ENCODE measurements at places on chromosomes 7 and 10.

DNA sequence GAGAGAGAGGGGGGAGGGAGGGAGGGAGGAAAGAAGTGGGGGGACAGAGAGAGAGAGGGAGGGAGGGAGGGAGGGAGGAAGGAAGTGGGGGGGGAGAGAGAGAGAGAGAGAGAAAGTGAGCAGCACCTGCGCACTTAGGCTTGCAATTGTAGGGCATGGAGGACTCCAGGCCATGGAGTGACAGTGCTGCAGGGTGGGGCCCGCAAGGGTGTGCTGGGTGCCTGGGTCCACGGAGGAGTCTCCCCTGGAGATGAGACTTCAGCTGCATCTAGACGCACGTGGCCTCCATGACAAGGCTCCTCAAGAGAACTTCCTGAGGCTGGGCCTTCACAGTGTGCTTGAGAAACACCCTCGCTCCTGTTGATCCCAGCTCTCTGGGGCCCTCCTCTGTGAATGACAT, 44.5 kb downstream of the CLRN3 start:
- no peak for DNase-seq

DNA sequence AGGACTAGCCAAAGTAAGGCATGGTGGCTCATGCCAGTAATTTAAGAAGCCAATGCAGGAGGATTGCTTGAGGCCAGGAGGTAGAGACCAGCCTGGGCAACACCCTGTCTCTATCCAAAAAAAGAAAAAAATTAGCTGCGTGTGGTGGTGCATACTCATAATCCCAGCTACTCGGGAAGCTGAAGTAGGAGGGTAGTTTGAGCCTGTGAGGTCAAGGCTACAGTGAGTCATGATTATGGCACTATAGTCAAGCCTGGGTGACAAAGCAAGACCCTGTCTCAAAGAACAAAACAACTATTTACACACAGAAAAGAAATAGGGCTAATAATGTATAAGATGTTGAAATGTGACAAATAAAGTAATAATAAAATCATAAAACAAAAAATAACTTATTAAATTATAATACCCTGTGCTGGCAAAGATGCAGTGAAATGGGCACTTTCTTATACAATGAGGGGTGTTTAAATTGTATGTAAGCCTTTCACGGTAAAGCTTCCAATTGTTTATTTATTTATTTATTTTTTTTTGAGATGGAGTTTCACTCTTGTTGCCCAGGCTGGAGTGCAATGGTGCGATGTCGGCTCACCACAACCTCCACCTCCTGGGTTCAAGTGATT, 175.2 kb downstream of the TPST1 start:
- DNase-seq = no peak

DNA sequence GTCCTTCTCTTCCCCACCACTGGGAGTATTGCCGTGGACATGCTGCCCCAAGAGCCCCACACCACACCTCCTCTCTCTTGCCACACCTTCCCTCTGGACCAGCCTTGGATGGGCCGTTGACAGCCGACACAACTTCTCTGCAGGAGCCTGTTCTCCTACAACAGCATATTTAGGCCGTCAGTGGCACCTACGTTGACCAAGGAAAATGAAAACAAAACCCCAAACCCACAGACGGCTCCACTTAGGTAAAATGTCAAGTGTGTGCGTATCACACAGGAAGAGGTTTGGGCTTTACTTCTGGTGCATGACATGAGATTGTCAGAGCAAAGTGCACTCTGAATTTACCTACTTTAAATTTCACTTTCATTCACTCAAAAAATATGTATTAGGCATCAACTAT, 246.6 kb downstream of the ZMYND11 start:
- DNase-seq = no peak

DNA sequence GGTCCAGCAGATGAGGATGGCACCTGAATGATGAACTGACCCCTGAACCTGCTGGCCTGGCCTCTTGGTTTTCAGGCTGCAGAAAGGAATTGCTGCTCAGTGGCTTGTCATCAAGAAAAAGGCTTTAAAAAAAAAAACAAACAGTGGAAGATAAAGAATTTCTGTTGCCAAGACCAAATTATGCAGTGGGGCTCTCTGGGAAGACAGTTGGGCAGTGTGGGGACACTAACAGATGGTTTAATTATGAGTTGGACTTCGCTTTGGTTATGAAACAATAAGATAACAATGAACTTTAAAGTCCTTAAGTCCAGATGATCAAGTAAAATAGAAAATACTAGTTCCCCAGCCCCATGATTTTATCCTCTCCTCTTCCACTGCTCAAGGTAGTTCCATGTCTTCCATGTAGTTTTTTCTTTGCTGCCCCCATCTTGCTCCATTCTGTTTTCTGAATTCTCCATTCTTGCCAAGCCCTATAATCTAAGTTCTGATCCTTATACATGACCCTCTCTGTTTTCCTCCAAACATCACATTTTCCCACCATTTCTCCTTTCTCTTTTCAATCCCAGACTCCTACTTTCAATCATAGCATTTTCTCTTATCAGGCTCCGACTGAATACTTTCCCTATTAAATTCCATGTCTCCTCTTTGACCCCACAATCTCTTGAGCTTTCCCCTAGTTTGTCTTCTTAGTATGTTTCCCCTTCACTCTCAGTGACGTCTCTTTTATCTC, 52.6 kb downstream of the ANK3 start:
- no peak for DNase-seq

- no peak for DNase-seq
Observed at GRCh38 chr10:91006752-91007346, 86.0 kb upstream of the ANKRD1 start.

DNA sequence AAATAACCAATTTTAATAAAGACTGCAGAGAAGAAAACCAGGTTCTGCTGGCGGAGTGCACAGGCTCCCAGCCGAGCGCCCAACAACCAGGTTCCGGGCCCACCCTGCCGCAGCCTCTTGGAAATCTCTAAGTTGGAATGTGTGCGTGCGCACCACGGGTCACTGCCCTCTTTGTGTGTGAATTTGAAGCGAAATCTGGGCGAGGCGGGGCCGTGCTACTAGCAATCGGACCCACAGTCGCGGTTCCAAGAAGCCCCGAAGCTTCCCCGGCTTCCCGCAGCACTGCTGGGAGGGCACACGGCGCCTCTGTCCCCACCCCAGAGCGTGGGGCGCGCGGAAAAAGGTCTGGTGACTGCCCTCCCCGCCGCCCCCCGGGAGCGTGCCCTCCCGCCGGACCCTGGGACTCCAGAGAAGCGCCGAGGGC, 666 bp upstream of the MAP3K8 start:
- peak; percentile 89 for DNase-seq

DNA sequence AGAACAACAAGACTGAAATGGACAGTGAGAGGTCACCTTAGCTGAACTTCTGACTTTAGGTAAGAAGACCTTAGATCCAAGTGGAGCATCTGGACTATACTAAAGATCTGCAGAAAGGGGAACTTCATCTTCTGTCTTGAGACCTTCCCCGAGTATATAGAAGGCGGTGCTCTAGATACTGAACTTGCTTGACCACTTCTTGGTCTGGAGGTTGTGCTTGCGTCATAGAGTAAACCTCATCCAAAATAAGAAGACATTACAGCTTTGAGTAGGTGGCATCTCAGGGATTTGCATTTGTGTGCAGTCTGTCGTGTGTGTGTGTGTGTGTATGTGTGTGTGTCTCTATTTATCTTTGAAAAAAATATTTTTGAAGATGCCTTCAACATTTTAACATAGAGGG, 157.5 kb downstream of the CHN2 start:
- no peak for DNase-seq

GRCh38 chr10:8463853-8464252, 409.4 kb downstream of the GATA3 start:
- no peak for DNase-seq

DNA sequence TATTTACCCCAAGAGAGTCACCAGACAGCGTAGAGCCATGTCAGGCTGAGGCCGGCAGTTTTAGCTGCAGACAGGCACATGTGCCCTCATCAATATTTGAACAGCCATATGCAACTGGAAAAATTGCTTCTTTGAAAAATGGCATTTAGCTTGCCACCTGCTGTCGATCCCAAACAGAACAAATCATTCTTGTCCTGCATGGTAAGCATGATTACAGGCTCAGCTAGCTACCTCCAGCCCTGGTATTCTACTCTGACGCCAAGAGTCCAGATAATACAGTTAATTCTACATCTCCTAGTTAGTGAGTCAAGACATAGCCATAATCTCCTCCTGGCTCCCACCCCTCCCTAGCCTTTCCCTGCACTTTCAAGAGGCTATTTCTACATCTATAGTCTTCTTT, 7.7 kb downstream of the CREB3L2 start:
- DNase-seq = no peak

DNA sequence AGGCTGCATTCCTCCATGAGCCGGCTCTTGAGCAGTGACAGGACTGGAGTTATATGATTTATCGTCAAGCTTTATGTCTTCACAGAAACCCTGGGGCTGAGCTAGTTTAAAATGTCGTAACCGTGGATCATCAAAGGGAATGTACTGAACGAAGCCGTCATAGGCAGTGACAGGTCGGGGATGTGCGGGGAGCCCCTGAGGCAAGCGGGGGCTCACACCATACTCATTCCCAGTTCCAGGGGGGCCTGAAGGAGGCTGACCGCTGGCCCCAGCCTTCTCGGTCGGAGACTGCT, 30.7 kb downstream of the JCAD start:
- DNase-seq = no peak

- no peak for DNase-seq
Observed at GRCh38 chr10:75094465-75094864, 17.0 kb upstream of the SAMD8 start.

DNA sequence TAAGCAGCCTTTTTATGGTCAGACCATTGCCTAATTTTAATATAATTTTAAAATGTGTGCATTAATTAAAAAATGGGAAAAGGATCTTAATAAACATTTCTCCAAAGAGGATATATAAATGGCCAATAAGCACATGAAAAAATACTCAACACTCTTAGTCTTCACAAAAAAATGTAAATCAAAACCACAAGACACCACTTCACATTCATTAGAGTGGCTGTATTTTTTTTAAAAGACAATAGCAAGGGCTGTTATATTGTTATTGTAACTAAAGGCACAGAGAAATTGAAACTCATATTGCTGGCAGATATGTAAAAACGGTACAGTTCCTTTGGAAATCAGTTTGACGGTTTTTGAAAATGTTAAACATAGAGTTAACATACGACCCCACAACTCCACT, 3.2 kb upstream of the CROT start:
- no peak for DNase-seq

DNA sequence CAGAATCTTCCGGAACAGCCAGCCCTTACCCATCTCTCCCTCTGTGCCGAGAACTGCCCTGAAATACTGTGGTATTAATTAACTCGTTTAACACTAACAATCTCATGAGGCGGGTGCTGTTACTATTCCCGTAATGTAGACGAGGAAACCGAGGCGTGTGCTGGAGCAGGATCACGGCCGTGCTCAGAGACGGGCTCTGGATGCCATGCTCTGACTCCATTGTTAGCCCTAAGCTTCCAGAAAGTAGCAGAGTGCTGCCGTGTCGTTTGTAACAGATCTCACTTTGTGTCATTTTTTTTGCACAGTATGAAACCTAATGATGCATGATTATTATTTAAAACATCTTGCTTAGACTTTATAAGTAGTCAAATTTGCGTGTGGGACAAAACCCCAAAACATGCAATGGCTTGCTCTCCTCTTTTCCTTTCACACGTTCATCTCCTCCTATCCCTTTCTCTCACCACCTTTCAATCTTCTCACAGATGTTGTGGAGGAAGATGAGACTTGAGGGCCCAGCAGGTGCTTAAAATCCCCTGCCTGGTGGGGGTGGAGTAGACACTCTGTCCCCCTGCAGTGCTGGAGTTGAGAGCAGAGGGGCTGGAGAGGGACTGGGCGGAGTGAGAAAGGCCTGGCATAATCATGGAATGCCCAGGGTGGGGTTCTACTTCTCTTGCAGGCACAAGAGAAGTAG, 482 bp upstream of the ACTR3C start:
- peak; percentile 53 for DNase-seq

DNA sequence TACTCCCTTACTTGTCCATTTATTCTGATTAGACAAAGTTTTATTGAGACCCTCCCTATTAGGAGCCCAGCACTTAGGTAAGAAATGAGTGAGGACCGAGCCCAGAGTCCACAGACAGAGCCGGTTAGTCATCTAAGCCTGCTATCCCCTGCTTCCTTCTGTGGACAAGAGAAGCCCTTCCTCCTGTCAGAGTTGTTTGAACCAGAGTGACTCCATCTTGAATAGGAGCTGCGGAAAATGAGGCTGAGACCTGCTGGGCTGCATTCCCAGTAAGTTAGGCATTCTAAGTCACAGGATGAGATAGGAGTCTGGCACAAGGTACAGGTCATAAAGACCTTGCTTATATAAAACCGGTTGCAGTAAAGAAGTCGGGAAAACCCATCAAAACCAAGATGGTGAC, 109.1 kb downstream of the CPXM2 start:
- DNase-seq = no peak

DNA sequence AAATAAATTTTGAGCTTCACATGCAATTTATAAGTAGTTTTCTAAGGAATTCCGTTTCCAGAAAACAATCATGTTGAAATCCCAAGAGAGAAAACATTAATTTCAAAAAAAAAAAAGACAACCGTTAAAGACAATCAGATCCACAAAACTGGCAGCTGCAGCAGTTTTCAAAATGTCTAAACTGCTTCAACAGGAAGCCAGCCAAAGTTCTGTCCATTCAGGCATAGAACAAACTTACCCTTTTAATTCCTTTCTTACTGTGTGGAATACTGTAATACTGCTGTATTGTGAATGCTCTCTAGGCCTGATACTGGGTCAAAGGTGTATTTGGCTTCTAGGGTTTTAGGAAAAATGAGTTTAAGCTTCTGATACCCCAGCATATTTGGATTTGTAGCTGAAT, 31.6 kb downstream of the HOXA1 start:
- DNase-seq = no peak

DNA sequence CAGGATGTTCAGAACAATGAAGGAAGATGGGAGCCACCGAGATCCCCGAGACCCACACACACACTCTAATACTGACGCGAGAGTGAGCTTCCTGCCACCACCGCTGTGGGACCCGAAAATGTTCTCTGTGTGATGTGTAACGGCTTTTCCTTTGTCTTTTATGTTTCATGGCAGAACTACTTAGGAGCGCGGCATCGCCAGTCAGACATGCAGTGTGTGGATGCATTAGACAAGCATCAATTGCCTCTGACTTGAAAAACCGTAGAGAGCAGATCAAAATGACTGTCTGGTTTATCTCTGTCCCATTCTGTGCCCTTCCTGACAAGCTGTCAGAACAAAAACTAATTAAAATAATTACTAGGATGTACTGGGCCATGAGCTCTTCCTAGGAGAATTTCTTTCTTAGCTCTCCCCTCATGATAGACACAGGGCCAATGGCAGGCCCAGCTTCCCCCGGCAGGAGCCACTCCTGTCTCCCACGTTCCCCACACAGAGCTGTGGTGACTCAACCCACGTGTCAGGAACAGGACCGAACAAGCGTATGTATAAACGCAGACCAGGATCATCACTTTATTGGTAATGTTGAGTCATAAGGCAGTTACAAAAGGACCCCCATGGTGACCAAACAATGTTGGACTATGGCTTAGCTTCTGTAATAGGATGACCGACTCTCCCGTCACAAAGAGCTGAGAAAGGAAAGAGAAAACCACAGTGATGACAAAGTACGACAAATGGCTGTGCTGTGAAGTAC, 705.0 kb downstream of the PARD3 start:
- DNase-seq = no peak

Data from right kidney (tissue), 9 donors.